NCI-H2081 (cell line): ENCODE measurements at places on chromosomes 5 and 9.

DNA sequence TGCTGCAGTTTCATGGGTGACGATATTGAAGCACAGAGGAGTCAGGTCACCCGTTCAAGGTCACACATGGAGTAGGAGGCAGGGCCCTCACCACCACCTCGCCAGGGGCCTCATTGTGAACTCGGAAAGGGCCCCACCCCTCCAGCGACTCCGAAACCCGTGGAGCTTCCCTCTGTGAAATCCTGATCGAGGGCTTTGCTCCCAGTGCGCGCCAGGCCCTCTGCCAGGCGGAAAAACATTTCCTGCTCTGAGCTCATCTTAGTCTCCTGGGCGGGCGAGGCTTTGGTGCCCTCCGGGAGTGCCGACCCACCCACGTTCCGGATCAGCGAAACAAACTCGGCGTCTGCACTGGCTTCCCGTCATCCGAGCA is 75.0 kb upstream of the FCN1 start:
- DNase-seq, result no peak

DNA sequence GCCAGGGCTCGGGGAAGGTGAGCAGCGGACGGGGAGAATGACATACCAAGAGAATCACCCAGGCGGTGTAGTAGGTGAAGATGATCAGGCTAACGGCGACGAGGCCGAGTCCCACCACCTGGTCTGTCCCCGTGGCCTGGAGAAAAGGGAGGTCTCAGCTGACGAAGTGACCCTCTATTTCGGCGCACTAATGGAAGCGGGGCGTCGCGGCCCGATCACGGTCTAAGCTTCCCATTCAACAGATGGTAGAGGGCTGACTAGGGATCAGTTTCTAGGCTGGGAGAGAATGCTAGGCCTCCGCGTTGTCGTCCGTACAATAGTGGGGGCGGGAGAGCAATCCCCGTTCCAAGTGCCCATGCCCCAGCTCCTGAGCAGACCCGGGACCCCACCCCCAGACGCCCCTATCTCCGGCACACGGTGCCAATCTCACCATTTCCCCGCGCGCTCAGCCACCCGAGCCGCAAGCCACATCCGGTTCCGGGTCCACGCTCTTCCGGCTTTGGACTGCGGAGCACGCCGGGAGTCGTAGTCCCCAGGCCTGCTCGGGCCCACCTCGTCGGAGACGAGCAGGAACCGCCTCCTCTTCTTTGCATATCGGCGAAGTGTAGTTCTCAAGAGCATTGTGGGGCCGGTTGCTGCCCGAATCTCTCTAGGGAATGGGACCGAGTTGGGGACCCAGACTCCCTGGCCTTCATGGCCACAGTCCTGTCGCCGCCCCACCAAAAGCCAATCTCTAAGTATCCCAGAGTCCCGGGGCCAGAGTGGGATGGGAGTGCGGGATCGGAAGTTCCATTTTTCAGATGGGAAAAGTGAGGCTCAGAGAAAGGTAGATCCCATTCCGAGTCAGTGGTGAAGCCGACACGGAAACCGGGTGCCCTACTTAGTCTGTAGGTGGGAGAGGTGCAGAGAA is at the start of gene DPM2:
TSS of gene DPM2 (minus strand) at position 467 of the 910 bp plus-strand sequence. CDS start at position 433, 34 bp downstream.
- DNase-seq, result peak; percentile 84

GRCh38 chr9:120755044-120755443 is 38.2 kb downstream of the FBXW2 start:
- DNase-seq, result no peak

GRCh38 chr5:113776832-113777525 is 263.5 kb downstream of the YTHDC2 start:
- no peak for DNase-seq

DNA sequence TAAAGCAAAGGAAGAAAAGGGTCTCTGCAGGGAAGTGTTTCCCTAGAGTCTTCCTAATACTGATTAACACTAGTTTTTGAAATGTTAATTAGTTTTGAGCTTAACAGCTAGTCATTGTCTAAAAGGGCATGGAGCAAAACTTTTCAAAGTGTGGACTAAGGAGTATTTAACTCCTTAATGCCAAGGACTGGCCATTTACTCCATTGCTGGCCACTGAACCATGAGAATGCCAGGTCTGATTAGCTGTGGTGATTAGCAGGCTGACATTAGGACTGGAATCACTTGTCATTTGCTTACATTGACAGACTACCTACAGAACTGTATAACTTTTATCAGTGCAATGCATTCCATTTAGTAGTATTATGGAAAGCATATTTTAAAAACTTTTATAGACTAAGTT is 987.0 kb downstream of the NR2F1-AS1 start:
- DNase-seq, result no peak

DNA sequence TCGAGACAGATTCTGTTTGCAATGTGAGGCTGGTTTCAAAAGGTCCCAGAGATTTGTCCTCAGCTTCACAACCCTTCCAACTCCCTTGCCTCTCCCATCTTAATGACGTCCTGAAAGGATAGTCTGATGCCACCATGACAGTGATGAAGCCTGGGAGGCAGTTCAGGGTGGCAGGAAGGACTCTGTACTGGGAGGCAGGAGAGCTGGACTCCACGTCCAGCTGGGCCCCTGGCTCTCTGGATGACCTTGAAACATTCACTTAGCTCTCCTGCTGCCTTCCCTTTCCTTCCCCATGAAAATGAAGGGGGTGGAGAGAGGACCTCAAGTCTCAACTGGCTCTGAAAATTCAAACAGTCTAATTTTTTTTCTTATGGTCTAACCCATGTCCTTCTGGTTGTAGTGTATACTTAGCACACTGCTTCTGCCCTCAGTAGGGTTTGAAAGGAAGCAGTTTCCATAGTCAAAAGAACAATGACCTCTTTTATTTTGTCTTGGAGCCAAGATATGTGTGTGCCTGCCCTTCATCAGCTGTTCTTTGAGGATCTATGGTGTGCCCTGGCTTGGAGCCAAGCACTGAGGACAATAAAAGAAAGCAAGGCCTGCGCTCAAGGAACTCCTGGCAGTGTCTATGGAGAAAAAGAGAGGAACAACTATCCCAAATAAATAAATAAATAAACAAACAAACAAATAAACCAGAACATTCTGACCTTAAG is 188.3 kb downstream of the GRIA1 start:
- DNase-seq, result no peak

GRCh38 chr5:83197326-83197967 is 120.1 kb downstream of the XRCC4 start:
- DNase-seq, result peak; percentile 89

- peak; percentile 15 for DNase-seq
Observed at GRCh38 chr9:126705767-126706697, 92.3 kb downstream of the LMX1B start.

DNA sequence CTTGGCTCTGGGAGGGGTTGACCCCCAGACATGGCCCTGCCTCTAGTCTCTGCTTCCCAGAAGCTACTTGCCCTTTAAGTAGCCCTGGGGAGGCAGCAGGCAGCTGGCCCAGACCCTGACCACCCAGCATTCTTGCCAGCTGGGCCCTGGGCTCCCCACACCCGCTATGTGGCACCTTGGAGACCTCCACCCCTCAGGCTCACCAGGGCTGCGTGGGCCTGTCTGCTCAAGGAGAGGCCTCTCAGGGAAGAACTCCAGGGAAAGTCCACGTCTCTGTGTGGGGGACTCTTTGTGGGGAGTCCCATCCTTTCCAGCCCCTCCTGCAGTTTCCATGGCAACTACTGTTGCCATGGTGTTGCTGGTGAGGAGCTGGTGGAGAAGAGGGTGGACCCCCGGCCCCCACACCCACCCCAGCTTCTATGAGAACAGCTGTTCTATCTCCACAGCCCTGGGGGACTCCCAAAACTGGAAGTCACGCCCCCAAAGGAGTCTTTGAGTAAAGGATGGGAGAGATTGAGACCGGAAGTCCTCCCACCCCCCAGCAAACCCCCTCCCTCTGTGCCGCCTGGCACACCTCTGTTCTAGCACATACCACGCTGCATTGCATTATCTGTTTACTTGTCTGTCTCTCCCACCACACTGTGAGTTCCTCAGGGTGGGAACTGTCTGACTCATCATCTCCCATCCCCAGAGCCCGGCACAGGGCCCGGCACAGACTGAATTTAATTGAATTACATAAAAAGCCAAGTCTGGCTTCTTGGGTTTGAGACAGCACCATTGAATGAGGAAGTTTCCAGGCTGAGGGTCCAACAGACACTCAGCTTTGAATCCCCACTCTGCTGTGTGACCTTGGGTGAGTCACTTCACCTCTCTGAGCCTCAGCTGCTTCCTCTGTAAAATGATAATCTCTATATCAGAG is 12.6 kb downstream of the DNM1 start:
- DNase-seq, result no peak

DNA sequence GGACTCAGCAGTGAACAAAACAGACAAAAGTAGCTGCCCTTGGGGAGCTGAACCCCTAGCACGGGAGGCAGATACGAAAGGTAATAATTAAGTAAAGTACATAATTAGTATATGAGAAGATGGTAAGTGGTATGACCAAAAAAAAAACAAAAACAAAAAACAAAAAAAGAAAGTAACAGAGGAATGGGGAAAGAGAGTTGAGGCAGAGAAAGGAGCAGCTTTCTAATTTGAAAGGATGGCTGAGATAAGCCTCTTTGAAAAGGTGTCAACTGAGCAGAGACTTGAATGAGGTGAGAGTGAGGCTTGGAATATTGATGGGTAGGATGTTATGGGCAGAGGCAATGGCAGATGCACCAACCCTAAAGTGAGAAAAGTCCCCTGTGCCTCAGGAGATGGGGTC is 69.7 kb downstream of the CARTPT start:
- DNase-seq, result no peak

- DNase-seq, result peak; percentile 41
Observed at GRCh38 chr5:177472460-177473442, 683 bp downstream of the DBN1 start.

- DNase-seq, result no peak
Observed at GRCh38 chr9:137540536-137540935, 9.7 kb downstream of the PNPLA7 start.

DNA sequence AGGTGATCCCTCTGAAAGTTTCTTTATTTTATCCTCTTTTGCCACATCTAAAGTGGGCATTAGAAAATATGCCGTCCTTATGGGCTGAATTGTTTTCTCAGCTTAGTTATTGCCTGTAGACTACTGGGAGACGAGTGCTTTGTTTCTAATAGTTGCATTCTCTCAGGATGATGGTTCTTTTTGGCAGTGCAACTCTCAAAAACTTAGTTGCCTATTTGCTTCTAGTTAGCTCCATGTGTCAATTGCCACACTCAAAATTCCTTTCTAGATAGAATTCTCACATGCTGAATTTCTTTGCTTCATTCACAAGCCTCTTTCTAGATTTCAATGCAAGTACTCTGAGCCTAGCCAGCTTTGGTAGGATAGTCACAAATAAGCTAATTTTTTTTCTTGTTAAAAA is 155.5 kb downstream of the FGF10 start:
- DNase-seq, result no peak

- no peak for DNase-seq
Observed at GRCh38 chr9:10917001-10917400, 304.2 kb upstream of the PTPRD start.

- no peak for DNase-seq
Observed at GRCh38 chr9:35521708-35522107, 31.8 kb downstream of the RUSC2 start.

DNA sequence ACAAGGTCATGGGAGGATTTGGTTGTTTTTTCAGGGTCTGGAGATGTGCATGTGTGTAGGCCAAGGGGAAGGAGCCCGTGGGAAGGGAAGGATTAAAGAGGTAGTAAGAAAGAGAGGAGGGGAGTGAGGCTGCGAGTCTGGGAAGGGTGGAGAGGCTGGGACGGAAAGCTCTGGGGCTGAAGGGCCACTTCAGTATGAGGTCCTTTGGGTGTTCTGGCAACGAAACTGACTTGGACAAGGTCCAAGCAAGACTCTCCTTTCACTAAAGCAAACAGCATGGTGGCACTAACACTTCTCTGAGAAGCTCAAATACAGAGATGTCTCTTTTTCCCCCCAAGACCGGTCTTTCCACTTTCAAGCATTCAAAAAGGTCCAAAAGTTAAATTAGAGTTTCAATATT is 394.5 kb downstream of the ARHGEF28 start:
- DNase-seq, result no peak

DNA sequence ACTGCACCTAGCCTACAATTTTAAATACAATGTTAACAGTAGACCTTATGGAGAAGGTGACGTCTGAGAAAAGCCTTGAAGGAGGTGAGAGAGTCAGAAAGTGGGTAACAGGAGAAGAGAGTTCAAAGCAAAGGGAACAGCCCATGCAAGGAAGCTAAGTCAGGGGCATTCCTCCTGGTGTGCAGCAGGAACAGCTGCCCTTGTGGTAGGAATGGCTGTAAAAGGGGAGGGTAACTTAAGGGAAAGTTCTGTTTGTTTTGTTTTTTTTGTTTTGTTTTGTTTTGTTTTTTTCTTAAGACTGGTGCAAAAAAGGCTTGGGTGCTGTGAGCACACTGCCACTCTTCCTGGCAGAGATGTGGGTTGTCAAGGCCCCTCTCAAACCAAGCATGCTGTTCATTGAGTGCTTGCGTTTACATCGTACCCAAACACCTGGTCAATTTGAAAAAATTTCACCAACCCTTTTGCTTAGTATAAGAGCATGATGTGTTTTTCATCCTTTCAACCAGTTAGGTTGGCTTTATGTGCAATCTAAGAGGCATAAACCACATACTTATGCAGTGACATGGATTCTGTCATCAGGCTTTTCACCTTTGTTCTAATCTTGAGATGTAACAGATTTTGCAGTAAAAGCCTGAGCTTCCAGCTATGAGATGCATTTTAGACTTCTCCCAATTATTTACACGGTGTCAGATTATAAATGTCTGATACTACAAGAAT is 279.7 kb downstream of the GLIS3 start:
- no peak for DNase-seq

DNA sequence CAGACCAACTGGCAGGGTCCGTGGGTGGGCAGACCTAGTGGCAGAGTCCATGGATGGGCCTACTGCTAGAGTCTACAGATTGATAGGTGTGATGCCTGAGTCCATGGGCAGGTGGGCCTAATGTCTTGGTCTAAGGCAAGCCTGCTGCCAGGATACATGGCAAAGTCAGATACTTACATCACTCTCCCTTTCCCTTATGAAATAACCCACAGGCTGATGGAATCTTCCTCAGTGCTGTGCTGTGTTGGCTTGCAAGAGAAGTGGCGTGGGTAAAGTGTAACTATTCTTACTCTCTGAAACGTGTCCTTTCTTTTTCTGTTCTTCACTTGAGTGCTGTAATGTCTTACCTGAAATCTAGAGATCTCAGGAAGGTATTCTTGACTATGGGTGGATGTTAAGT is 67.3 kb upstream of the ADRB2 start:
- DNase-seq, result no peak

DNA sequence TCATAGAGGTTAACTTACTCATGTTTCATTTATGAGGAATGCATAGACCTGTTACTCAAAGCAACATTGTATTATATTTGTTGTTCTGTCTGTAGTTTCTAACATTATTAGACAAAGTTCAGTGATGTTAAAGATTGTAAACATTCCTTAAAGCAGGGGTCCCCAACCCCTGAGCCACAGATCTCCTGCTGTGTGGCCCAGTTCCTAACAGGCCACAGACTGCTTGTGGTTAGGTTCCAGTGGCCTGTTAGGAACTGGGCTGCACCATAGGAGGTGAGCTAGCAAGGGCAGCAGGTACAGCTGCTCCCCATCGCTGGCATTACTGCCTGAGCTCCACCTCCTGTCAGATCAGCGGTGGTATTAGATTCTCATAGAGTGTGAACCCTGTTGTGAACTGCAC is 181.1 kb downstream of the KDM4C start:
- DNase-seq, result no peak
